ENCODE measurements at places on chromosomes 13 and 19.

GRCh38 chr19:2253106-2254063 is 2.8 kb downstream of the JSRP1 start:
- DNase-seq, result no peak

GRCh38 chr19:45591004-45591637 is 6.5 kb upstream of the OPA3 start:
- DNase-seq, result no peak

DNA sequence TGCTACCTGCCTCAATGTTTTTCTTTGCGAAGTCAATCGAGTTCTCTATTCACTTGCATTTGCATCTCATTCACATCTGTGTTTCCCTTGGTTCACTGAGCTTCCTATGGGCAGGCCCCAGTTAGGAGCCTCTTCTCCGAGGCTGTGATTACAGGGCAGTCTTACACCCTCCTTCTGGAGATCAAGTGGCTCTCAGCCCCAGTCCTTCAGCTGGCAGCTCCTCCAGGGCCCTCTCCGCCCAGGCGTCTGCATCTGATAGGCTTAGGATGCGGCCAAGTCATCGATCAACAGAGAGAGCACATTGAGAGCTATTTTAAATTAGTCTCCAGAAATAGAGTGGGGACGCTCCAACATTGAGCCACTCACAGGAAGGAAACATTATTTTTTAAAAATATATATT is 44.2 kb downstream of the MBNL2 start:
- no peak for DNase-seq

DNA sequence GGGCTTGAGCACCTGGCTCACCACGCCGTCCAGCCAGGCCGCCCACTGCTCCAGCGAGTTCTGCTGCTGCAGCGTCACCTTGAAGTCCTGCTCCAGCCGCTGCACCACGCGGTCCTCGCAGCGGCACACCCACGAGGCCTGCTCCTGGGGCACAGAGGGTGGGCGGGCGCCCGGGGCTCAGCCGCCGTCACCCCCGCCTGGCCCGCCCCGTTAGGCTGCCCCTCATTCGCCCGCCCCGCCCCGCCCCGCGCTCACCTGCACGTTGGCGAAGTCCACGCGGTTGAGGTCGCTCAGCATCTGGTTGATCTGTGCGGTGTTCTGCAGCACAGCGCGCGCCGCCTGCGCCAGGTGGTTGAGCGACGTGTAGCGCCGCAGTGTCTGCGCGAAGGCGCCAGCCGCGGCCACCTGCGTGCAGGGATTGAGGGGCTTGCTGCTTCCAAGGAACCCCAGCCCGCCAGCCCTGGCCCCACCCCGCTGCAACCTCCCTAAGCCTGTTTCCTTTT is 11.3 kb downstream of the DCAF15 start:
- DNase-seq, result no peak

GRCh38 chr13:44148159-44148914 is 225.3 kb upstream of the SERP2 start:
- DNase-seq, result no peak

GRCh38 chr13:80386002-80386401 is 45.1 kb upstream of the SPRY2 start:
- DNase-seq, result no peak

DNA sequence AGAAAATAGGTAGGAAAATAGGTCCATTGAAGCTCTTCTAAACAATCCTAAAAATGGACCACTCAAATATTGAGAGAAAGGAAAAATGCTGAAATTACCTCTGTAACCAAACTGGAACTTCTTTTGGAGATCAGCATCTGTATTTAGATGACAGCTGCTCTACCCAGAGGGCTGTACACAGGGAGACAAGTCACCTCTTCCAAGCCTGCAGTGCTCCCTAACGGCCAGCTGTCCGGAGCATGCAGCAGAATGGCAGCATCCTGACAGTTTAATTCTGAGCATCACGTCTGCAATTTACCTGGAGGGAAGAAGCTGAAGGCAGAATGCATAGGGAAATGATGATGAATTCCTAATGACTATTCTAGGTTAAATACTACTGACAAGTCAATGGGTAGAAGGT is 62.8 kb upstream of the DIAPH3 start:
- DNase-seq, result no peak

- DNase-seq, result no peak
These were observed 411.2 kb downstream of the GPC6 start for GRCh38 chr13:93637852-93638251.

- DNase-seq, result no peak
These were observed 1719.7 kb upstream of the SLC10A2 start for GRCh38 chr13:104785952-104786351.

- DNase-seq, result no peak
These were observed 7.3 kb upstream of the CYP2A7 start for GRCh38 chr19:40889366-40889765.

DNA sequence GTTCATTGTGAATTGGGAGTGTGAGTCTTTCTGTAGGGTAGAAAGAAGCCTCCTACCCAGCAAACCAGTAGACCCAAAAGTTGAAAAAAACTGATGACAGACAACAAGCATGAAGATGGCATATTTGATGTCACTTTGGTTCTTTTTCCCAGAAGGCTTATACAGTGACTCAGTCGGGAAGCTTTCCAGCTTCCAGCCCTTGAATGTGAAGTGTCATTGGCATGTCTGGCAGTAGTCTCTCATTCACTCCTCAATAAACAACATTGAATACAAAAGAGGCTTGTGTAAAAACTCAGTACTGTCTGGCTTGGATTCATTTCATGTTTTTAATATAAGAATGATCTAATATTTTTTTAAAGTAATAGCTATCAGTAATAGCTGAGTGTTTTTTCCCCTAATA is 68.7 kb downstream of the IPO5 start:
- DNase-seq, result peak; percentile 51
